ENCODE measurements at places on chromosomes 1 and 21. TPM values are rescaled to one million over a fixed set of nuclear protein-coding genes. Genes with fewer than 3 reads are reported as not detected.

DNA sequence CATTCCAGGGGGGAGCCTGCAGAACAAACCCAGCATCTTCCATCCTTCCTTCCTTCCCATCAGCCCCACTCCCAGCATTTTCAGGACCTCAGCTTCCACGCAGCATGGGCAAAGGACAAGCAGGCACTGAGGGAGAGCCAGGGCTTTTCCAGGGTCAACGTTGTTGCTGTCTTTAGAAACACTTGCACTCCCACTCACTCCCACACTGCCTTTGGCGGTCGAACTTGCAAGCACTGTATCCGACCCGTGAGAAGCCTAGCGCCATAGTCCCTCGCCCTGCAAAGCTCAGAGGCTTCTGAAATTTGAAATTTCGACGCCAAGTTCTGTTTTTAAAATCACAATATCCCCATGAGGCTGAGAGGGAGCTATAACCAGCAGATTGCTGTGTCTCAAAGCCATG is 47.4 kb downstream of the KCNAB2 start:
- DNase-seq = no peak

The TSTD1 gene
- total RNA-seq = 0.30 TPM

GRCh38 chr1:241424480-241424971 is 67.5 kb upstream of the RGS7 start:
- DNase-seq = no peak

The C1orf146 gene
- not detected for total RNA-seq

The TMPRSS3 gene
- not detected for total RNA-seq

DNA sequence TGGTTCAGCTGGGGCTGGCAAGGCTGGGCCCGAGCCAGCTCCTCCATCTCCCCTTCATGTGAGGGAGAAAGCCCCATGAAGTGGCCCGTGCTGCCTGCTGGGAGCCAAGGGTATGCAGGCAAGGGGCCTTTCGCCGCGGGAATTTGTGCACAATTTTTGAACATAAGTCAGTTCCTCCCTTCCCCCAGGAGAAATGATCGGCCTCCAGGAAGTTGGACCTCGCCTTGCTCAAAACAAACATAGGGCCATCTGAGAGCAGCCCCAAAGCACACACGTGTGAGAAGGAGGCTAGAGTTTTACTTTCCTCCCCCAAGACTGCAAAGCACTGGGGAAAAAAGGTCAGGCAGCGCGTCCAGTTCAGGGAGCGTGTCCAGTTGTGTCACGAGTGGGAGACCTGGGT is 64.7 kb downstream of the PRDM16 start:
- DNase-seq = no peak

The CFAP57 gene
- total RNA-seq = 0.33 TPM

The ADAM30 gene
- total RNA-seq = not detected

The KISS1 gene
- total RNA-seq = not detected

DNA sequence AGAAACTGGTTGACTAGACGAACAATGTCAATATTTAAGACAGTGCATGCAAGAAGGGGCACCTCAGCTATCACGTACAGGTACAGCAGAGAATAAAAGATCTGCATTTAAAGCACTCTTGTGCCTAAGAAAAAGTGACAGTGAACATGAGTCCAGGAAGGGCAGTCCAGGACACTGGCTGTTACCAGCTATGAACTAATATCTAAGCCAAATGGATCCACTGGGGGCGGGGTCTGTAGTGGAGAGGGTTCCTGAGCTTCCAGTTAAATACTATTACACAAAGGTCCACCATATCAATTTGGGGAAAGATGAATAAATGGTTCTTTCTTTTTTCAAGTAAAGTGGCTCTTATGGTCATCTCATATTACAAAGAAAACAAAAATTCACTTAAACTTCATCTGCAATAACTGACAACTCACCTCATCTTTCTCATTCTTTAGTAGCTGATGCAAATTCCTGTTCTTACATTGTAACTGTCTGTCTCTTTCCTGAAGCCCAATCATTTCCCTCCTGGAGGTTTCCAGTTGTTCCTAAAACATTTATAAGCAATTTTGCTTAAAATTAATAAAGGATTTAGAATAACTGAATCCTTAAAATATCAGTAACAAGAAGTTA is 24.5 kb downstream of the SSX2IP start:
- DNase-seq = peak; percentile 52

DNA sequence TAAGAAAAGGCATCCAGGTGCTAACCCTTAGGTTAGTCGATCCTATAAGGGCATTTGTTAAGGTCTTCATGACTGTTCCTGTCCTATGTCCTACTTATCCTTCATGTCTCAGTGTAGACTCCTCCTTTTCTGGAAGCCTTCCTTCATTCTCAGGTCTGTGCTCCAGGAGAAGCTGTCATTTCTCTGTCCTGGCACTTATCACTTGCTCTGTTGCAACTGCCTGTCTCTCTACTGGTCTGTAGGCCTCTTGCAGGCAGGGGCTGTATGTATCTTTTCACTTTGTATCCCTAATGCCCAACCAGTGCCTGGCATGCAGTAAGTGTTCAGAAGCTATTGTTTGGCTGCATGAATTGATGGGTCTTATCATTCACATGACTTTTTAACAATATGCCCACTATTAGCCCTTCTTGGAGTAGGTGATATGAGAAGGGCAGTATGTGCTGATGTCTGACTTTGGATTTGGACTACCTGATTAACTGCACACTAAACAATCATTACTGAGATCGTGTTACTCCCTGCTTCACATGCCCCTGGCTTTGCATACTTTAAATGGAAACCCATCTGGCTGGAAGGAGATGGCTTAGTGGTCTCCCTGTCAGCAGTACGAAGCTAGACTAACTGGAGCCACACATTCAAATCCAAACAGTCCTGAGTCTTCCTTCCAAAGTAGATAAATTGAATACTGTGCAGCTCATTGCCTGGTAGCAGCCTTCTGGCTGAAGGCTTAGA is 88.8 kb downstream of the RGL1 start:
- no peak for DNase-seq

The HSPA6 gene
- 1.5 TPM for total RNA-seq

GRCh38 chr1:75276385-75276784 is 142.2 kb downstream of the LHX8 start:
- no peak for DNase-seq

The SPRR2E gene
- not detected for total RNA-seq

- DNase-seq = peak; percentile 77
These were observed 95.7 kb downstream of the RHOU start for GRCh38 chr1:228830954-228831481.

The CRYBG2 gene
- 0.27 TPM for total RNA-seq

- no peak for DNase-seq
These were observed 178.8 kb upstream of the NFIA start for GRCh38 chr1:60903591-60903990.

The GJA9 gene
- not detected for total RNA-seq

GRCh38 chr1:157992031-157992832 is 1.2 kb upstream of the KIRREL1 start:
- DNase-seq = peak; percentile 64

- DNase-seq = peak; percentile 80
These were observed 54.9 kb downstream of the CAPZB start for GRCh38 chr1:19430121-19431068.

The KLHL12 gene
- 14.8 TPM for total RNA-seq

- DNase-seq = no peak
These were observed 57.9 kb downstream of the SASS6 start for GRCh38 chr1:100074604-100075395.

DNA sequence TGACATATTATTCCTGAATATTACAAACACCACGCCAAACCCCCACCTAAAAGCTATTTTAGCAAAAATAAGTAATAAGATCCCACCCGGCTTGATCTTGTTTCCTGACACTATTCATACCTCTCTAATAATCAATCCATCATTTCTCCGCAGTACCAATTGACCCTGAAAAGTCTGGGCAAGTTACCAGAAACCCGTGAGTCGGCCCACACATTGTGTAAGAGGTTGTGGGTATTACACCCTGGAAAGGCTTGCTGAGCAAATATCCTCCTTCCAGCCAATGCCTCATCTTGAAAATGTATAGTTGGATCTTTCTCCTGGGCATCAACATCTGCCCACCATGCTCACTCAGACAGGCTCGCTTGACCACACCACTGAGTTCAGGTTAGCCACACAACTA is 451.0 kb downstream of the TTLL7 start:
- no peak for DNase-seq

- no peak for DNase-seq
These were observed 12.8 kb downstream of the GFI1 start for GRCh38 chr1:92473781-92474495.

The ERICH3 gene
- not detected for total RNA-seq

The LEMD1 gene
- not detected for total RNA-seq

The TCHHL1 gene
- total RNA-seq = not detected

DNA sequence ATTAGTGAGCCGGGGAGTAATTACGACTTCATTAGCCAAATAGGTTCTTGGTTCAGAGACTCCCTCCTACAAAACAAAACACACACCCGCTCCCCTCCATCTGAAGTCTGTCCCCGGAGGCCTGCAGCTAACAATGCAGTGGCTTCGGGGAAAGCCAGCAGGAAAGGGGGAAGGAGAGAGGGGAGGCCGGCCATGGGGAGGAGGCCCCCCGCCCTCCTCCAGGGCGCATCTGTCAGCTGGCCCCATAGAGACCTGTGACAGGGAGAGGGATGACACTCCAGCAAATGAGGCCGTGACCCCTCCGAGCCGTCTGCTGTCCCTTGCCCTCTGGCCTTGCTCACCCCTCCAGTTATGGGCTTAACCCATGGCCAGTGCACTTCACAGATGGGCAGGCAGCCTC is 12.1 kb upstream of the CNTN2 start:
- no peak for DNase-seq

GRCh38 chr1:29364101-29364678 is 127.9 kb downstream of the PTPRU start:
- no peak for DNase-seq

The GPA33 gene
- total RNA-seq = 1.0 TPM
